ENCODE measurements at places on chromosomes 7 and 10.

- DNase-seq: no peak
Observed at GRCh38 chr7:122010116-122010515, 133.9 kb downstream of the AASS start.

- DNase-seq: no peak
Observed at GRCh38 chr10:75061709-75062505, 49.5 kb upstream of the SAMD8 start.

DNA sequence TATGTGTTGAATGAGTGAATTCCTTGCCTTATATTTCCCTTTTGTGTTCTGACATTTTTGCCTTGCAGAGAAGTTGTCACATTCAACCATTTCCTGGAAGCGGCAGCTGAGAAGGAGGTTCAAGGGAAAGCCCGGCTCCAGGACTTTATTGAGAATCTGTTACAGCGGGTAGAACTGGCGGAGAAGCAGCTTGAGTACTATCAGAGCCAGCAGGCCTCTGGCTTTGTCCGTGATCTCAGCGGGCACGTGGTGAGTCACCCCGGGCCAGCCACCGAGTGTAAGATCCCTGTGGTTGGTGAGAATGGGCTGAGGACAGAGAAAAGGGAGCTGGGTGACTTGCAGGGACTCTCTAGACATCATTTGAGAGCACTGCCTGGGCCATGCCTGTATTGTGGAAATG, 14.2 kb downstream of the ZNF365 start:
- DNase-seq: no peak

DNA sequence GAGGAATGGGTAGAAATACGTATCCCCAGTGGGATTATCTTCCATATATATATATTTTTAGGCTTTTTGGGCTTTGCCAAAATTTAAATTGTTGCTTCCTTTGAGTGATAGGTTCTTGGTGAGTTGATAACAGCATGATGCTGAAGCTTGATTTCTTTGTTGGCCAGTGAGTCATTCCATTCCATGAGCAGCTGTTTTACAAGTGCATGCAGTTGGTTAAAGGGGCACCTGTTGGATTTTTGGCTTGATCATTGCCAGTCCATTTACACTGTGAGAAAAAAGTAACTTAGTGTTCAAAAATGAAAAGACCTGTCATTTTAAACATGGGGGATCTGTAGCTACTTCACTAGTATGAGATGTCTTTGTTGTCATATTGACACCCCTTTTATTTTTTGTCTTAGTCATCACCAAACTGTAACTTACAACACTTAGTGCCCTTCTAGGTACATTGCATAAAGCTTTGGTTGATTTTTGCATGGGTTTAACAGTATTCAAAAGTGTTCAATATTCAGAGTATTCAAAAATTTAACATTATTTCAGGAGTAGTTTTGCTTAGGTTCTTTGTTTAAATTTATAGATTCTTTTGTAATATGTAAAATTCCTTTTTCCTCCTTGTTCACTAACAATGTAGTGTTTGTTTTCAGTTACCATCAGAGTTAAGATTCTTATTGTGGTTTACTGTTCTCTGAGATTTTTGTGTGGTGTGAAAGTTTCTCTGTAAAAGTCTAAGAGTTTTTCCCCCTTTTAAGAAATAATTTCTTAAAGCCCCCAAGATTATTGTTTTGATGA, 8.8 kb downstream of the AKAP9 start:
- no peak for DNase-seq

All from esophagus muscularis mucosa (tissue), 4 donors.